ENCODE measurements at places on chromosomes 4 and X. TPM values are rescaled to one million over a fixed set of nuclear protein-coding genes. Genes with fewer than 3 reads are reported as not detected.

The NPY5R gene
- not detected for total RNA-seq

The ADH7 gene
- total RNA-seq: not detected

The INTU gene
- total RNA-seq: 9.9 TPM

The HS3ST1 gene
- total RNA-seq: under 0.01 TPM

The SLC4A4 gene
- 13.0 TPM for total RNA-seq

The DCAF8L2 gene
- total RNA-seq: not detected

The TCP11X2 gene
- total RNA-seq: not detected

The MAGEA9B gene
- not detected for total RNA-seq

The SLAIN2 gene
- total RNA-seq: 53.8 TPM
